Activated T-helper 1 cell treated with Interleukin-2 at 50 U/mL for 16 hours (primary cell): ENCODE measurements at places on chromosomes 3 and 15.

DNA sequence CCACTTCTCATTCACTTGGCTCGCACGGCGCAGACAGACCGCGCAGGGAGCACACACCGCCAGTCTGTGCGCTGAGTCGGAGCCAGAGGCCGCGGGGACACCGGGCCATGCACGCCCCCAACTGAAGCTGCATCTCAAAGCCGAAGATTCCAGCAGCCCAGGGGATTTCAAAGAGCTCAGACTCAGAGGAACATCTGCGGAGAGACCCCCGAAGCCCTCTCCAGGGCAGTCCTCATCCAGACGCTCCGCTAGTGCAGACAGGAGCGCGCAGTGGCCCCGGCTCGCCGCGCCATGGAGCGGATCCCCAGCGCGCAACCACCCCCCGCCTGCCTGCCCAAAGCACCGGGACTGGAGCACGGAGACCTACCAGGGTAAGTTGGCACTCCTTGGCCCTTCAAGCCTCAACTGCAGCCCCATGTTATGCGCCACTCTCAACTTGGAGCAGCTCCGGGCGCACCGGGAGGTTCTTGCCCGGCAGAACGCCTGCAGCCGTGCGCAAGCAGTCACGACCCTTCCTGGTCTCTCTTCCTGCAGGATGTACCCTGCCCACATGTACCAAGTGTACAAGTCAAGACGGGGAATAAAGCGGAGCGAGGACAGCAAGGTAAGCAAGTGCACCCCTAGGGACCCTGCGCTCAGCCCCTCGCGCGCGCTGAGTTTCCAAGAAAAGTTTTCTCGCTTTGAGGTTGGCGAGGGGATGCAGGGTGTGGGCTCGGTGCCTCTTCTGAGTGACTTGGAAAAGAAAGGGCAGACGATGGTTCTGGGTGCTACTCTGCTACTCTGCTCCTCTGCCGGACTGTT lies at the start of gene BHLHE40:
Gene BHLHE40 (plus strand): TSS at position 10 of the 801 bp plus-strand sequence. CDS start 282 bp downstream, at position 292.
- no peak for DNase-seq

- DNase-seq = no peak
These were observed 65.6 kb upstream of the SLC6A1 start for GRCh38 chr3:10926811-10927521.

DNA sequence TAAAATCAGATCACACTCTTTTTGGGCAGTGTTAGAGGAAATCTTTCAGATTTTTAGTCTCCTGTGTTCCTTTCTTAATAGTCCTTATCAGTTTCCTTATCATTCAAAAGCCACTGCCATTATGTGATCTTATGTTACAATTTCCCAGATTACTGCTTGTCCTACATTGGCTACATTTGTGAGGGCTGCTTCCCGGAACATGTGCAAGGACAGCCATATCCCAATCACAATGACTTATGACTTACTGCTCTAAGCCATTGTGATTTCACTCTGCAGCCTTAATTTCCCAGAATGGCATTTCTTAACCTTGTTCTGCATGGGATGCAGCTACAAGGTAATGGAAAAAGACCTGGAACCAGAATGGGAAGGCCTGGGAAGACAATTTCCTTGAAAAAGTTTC lies 125.1 kb upstream of the PPP2R3A start:
- DNase-seq = no peak

DNA sequence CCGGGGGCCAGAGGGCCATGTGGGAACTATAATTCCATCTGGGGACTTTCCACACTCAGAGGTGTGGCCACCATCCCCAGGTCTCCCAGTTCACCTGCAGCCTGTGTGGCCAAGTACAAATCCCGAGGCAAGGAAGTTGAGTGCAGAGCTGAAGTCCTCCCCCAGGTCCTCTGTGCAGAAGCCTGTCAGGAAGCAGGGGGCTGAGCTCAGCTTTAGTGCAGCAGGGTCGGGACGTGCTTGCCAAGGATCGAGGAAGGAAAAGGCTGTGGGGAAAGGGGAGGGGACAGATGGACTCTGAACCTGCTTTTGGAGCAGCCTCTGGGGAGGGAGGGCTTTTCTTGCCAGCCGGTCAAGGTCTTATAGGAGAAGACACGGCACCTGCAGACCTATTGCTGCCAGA lies 67.7 kb downstream of the CHRNA7 start:
- DNase-seq = no peak

- no peak for DNase-seq
These were observed 36.8 kb downstream of the KLHL6 start for GRCh38 chr3:183518491-183519251.

- DNase-seq = no peak
These were observed 58.2 kb upstream of the CMTM8 start for GRCh38 chr3:32180141-32180784.

GRCh38 chr3:138854204-138854603 lies 19.5 kb upstream of the PIK3CB start:
- DNase-seq = no peak

GRCh38 chr3:193637831-193638230 lies 44.8 kb downstream of the OPA1 start:
- no peak for DNase-seq

DNA sequence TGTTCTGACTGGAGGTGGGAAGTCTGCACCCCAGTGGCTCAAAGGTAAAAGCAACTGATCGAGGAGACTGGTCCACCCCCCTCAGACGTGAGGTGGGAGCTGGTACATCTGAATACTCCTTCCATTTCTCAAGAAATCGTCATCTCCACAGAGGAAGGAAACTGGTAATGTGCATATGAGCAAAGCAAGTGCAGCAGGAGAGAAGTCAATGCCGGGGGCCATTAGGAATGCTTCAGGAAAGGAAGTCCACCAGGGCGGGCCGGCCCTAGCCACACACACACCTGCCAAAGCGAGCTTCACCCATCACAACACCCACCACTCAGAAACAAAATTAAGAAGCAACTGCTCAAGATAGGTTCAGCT lies 8.5 kb downstream of the TBC1D2B start:
- no peak for DNase-seq

GRCh38 chr3:134039161-134039862 lies 9.6 kb upstream of the SLCO2A1 start:
- no peak for DNase-seq

GRCh38 chr15:29727871-29728270 lies 94.4 kb downstream of the TJP1 start:
- no peak for DNase-seq

GRCh38 chr3:57538465-57538864 lies 5.7 kb downstream of the DNAH12 start:
- DNase-seq = no peak

DNA sequence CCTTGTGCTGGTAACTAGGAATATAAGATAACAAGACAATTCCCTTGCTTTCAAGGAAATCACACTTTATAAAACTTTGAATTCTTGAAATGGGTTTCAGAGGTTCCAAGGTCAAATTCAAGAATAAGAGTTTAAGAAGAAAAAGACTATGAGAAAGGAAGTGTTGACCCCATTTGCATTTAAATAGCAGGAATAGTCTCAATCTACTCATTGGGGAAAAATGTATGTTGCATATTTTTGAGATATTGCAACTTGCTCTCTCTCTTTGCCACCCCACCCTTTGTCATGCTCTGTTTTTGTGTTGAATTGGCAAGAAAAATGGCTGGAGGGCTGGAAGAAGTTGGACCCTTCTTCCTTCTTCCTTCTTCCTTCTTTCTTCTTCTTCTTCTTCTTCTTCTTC lies 699.2 kb downstream of the TUSC7 start:
- DNase-seq = no peak

DNA sequence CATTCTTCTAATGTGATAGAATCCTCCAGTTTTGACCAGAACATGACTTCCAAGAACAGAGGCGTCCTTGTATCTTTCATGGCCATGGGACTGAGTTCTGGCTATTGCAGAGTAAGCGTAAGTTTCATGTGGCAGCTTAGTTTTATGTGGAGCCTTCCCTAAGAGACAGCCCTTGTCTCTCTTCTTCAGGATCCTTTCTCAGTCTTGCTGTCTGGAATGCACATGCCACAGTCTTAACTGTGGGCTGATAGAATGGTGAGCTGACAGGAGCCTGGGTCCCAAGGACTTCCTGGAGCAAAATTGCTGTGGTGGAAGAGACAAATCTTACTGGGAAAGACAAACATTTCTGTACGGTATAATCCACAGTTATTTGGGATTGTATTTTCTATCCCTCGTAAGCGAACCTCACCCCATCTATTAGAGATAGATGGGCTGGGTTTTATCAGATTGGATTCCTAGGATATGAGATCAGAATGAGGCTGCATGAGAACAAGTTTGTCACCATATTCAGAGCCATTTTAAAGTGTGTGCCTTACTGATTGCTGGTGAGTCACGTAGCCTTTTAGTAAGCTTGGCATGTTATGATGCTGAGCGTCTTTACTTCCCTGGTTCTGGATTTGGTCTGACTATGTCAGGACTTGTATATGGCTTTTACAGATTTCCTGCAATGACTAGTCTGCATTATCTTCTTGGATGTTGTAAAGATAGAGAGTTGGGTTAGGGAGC lies 32.8 kb downstream of the CDIN1 start:
- no peak for DNase-seq

GRCh38 chr3:172038798-172039435 lies 461 bp upstream of the FNDC3B start:
- no peak for DNase-seq

DNA sequence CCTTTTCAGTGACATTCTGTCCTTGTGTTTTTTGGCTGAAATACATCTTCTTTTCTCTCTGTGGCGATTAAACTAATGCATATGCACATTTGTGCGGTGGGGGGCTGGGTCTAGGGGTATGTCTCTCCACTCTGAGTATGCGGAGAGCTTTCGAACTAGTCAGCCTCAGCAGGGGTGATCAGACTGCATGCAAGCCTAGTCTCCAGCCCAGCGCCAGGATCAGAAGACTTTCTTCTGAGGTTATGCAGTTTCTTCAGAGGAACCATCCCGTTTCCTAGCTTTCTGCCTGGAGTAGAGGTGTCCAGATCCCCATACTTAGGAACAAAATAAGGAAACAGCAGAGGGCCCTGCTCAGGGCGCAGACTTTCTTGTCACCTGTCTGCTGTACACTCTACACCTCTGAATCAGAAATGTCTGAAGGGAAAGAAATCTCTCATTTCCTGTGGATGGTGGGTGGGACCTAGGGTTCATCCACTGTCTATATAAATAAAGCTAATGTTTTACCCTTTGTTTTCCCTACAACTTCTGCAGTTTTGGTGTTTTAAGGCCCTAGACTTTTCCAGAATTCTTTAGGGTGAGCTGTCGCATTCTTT lies 230.4 kb downstream of the ABHD5 start:
- DNase-seq = no peak

DNA sequence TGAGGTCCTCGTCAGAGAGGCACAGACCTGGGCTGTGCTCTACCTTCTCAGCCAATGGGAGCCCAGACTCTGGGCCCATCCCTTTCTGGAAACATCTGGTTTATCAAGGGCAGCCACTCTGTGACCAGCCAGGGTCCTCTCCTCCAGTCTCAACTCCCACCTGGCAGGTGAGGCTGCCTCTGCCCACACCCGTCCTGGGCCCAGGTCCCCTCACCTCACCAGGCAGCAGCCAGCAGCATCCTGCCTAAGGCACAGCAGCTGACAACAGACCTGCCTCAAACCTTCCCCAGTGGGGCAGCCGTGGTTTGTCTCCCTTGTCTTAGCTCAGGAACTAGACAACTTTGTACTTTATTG lies 8.7 kb upstream of the VIPR1 start:
- DNase-seq = no peak

GRCh38 chr3:84967767-84968581 lies 9.2 kb downstream of the CADM2 start:
- no peak for DNase-seq

DNA sequence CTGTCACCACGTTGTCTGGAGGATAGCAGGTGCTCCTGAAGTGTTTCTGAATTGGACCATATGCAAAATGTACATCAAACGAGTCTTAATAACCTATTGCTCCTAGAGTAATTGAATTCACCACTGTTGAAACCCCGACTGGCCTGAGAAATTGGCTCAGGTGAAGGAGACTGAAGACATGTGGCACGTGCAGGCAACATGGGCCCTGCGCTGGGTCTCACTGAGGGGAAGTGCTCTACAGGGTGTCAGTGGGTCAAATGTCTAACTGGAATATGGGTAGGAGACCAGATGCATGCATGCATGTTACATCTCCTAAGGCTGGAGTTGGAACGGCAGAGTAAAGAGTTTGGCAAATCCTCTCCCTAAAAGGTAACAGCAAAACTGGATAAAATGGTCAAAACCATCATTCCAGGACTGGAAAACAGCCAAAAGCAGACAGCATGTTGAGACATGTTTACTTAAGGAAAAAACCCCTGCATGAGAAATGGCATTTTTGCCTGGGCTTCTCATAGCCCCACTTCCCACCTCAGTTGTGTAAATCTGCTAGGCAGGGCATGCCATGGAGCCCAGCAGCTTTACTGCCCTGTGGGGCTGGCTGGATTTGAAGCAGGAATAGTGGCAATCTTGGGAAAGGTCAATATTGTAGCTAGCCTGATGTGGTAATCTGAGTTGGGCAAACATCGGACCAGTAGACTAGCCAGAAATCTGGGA lies 131.3 kb downstream of the TJP1 start:
- no peak for DNase-seq

- no peak for DNase-seq
These were observed 45.4 kb downstream of the LIPC start for GRCh38 chr15:58477170-58477569.

GRCh38 chr3:171429635-171430034 lies 30.6 kb downstream of the TNIK start:
- DNase-seq = no peak

GRCh38 chr3:54356261-54357045 lies 234.1 kb downstream of the CACNA2D3 start:
- no peak for DNase-seq

DNA sequence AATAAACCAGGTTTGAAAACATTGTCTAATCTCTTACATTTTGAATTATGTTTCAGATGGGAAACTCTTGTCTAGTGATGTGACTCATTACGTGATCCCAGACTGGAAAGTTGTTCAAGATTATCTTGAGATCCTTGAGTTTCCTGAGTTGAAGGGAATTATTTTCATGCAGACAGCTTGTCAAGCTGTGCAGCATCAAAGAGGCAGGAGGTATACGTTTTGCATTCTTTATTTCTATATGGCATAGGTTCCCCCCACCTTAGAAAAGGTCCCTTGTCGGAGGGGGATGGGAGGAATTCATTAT lies 1.5 kb downstream of the DIS3L start:
- DNase-seq = no peak

DNA sequence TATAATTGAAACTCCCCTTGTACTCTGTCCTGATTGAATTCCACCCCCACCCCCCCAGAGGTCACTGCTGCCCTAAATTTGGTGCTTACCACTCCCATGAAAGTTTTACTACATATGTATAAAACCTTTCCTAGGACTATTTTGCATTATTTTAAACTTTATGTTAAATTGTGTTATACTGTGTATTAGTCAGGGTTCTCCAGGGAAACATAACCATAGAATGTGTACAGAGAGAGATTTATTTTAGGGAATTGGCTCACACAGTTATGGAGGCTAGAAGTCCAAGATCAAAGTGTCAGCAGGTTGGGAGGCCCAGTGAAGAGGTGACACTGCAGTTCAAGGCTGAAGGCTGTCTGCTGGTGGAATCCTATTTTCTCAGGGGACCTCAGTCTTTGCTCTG lies 29.2 kb downstream of the BFSP2 start:
- DNase-seq = no peak
